ENCODE measurements at places on chromosomes 5 and 9. TPM values are rescaled to one million over a fixed set of nuclear protein-coding genes. Genes with fewer than 3 reads are reported as not detected.
A peak's percentile ranks its signal among the peaks of the same experiment; 100 is the strongest.

SUSD3 gene
- total RNA-seq: 12.6 TPM

MOCS2 gene
- 76.3 TPM for total RNA-seq

- DNase-seq: no peak
These were observed 36.0 kb downstream of the WHRN start for GRCh38 chr9:114469091-114469853.

- DNase-seq: peak; percentile 73
These were observed 21.3 kb upstream of the ZNF782 start for GRCh38 chr9:96875461-96876142.

GRCh38 chr5:176823869-176824412 lies 13.6 kb downstream of the UNC5A start:
- no peak for DNase-seq

FBXW2 gene
- 46.9 TPM for total RNA-seq

PCDHA4 gene
- 0.63 TPM for total RNA-seq

LMNB1 gene
- total RNA-seq: 8.1 TPM

PAPPA gene
- 2.3 TPM for total RNA-seq

DNA sequence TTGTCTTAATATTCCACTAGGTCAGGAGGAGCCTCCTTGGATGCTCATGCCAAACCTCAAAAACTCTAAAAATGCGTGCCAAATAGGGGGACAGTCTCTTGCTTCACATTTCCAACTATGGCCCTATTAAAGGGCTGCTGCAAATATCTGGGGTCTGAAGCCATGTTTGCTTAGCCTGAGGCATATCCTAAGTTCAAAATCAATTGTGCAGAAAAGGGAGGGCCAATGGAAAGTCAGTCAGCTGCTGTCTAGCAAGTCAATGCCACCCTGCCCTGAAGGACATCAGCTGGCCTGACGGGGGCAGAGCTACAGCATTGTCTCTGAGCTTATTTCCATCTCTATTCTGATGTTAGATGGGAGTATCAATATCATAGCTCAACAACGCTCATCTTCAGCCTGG lies 93.6 kb downstream of the SH3TC2 start:
- no peak for DNase-seq

OCLN gene
- 248 TPM for total RNA-seq

DNA sequence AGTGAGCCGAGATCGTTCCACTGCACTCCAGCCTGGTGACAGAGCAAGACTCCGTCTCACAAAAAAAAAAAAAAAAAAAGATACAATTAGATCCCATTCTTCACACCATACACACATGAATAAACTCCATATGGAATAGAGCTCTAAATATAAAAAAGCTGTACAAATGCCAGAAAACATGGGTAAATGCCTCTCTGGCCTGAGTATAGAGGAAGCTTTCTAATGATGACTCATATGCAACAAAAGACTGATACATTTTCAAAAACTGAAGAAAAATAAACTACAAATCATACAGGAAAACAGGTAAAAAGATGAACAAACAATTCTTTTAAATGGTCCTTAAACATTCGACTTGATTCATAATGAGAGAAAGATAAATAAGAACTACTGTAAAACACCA lies 8.6 kb downstream of the ZFP62 start:
- DNase-seq: no peak

GRCh38 chr9:137189297-137190295 lies 1.1 kb downstream of the SSNA1 start:
- DNase-seq: no peak

DNA sequence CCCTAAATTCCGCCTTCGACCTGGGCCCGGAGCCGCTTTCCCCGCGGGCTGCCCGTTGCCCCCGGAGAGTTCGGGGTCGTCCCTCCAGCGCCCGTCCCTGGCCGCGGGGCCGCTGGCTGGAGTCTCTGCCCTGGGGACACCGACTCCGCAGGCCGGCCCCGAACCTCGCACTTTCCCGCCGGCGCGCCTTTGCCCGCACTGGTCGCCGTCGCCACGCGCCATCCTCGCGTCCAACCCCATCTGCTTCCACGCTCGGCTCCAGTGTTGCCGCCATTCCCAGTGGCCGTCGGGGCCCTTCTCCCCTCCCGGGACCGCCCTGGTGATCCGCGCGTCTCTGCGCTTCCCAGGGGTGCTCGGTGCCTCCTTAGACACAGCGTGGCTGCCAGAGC lies 11.0 kb downstream of the LHX3 start:
- no peak for DNase-seq

DNA sequence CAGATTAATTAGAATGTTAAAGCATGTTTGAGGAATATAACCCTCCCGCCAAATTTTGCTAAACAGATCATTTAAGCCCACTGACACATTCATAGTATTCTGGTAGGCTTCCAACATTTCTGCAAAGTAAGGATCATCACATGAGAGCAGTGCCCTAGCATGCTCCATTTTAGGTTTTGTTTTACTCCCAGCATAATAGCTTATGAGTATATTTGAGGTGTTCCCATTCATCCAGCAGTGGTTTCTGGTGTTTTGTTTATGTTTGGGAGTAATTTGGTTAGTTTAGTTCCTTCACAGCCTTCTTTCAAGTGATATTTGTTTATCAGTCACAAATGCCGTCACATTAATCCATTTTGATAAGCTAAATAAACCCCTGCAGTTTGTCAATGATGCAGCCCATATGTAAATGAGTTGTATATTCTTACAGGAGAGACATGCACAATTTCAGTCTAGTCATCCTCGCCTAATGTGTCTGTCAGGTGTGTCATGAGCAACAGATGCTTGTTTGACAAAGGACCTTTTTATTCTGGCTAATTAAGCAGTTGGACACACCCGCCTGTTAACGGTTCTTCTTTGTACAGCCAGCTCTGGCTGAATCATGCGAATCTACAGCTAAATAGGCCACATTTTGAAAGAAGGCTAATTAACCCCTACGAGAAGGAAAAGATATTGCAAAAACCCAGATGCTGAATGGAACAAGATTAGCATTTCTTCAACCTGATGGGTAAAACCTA lies 124.4 kb downstream of the RFX3 start:
- no peak for DNase-seq

GRCh38 chr9:18910435-18910834 lies 122.6 kb downstream of the SAXO1 start:
- DNase-seq: no peak

IRX1 gene
- total RNA-seq: 0.38 TPM

GRCh38 chr5:96657068-96657467 lies 5.1 kb upstream of the CAST start:
- DNase-seq: no peak

DNA sequence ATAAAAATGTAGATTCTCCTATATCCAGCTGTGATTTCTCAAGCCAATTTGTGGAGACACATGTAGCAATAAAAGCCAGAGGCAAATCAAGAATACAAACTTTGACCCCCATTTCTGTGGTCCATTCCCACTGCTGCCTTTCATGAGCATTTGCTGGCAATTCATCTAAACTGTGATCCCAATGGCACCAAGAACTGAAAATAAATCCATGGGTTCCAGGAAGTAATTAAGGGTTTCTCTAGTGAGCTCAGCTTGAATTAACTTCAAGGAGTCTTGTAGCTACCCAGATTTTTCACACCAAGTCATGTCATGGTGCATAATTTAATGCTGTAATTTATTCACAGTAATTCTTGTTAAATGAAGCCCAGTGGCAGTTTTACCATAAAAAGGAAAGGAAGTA lies 145.0 kb upstream of the SMC2 start:
- DNase-seq: no peak

RETREG1 gene
- 14.8 TPM for total RNA-seq

PCDHGC5 gene
- 1.8 TPM for total RNA-seq

- peak; percentile 67 for DNase-seq
These were observed 221.6 kb downstream of the MAT2B start for GRCh38 chr5:163727028-163727427.

GRCh38 chr9:92133949-92134604 lies 18.9 kb upstream of the SPTLC1 start:
- DNase-seq: peak; percentile 76

RNF183 gene
- total RNA-seq: not detected

GRCh38 chr5:8048920-8049319 lies 180.0 kb downstream of the MTRR start:
- DNase-seq: no peak

DNA sequence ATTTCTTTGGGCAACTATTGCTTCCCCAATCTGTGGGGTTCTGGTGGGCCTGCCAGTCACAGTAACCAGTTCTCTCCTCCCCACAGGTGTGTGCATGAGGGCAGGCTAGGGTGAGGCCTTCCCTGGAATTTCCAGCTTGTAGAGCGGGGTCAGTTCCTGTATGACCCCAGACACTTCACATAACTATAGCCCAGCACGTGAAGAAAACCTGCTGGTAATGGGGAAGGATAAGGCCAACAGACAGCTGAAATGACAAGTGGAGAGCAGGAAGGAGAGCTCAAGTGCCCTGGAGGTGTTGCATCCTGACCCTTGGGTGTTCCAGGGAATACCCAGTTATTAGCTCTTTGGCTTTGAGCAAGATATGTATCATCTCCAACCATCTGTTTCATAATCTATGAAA lies 142.2 kb downstream of the CDC42SE2 start:
- no peak for DNase-seq

WNK2 gene
- total RNA-seq: 8.5 TPM

DNA sequence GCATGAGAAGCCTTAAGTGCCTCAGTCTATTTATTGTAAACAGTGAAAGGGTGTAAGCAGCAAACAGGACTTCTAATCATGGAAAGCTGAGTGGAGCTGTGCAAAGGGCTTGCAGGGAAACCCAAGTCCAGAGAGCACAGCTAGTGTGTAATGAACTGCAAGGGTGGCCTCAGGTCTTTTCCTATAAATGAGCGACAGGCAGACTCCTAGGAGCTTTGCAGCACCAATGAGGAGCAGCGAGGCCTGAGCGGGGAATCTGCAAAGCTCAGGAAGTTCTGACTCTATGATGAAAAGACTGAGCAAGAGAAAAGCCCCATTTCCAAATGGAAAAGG lies 250.1 kb upstream of the MAP3K1 start:
- DNase-seq: no peak

- DNase-seq: peak; percentile 11
These were observed 49.2 kb upstream of the SMIM32 start for GRCh38 chr5:136242136-136242535.

- peak; percentile 68 for DNase-seq
These were observed 21.3 kb downstream of the TRMO start for GRCh38 chr9:97900738-97901565.

DNA sequence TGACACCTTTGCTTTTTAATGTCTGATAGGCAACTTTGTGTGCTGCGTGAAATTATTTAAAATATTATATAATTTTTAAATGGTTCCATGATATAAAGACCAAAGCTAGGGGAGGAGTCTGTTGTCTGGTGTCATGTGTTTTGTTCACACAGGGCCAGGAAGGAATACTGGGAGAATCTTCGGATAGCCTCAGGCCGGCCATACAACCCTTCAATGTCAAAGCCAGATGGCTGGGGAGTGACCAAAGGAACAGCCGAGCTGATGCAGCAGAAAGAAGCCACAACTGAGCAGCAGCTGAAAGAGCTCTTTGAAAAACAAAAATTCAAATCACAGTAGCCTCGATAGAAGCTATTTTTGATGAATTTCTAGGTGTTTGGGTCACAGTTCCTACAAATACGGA lies 19.2 kb downstream of the BHMT start:
- DNase-seq: no peak

DNA sequence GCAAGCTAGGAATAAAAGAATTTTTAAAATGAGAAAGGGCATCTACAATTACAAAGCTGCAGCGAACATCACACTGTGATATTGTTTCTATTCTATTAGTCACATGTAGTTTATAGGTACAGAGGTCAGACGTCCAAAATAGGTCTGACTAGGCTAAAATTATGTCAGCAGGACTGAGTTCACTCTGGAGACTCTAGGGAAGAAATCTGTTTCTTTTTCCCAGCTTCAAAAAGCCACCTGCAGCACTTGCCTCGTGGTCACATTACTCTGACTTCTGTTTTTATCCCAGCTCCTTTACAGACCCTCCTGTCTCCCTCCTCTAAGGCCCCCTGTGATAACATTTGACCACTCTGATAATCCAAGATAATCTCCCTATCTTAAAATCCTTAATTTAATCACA lies 5.1 kb upstream of the CKS2 start:
- no peak for DNase-seq

SLCO6A1 gene
- not detected for total RNA-seq

TRIP13 gene
- 1.3 TPM for total RNA-seq

NR3C1 gene
- 59.4 TPM for total RNA-seq

- DNase-seq: no peak
These were observed 14.9 kb downstream of the GLDC start for GRCh38 chr9:6630502-6631206.

NUTM2F gene
- total RNA-seq: not detected

MARCOL gene
- not detected for total RNA-seq

GRCh38 chr9:20940447-20941173 lies 90.8 kb downstream of the HACD4 start:
- no peak for DNase-seq

ACOT12 gene
- total RNA-seq: not detected

FAM78A gene
- total RNA-seq: 1.9 TPM

FCN2 gene
- 16.5 TPM for total RNA-seq

DNA sequence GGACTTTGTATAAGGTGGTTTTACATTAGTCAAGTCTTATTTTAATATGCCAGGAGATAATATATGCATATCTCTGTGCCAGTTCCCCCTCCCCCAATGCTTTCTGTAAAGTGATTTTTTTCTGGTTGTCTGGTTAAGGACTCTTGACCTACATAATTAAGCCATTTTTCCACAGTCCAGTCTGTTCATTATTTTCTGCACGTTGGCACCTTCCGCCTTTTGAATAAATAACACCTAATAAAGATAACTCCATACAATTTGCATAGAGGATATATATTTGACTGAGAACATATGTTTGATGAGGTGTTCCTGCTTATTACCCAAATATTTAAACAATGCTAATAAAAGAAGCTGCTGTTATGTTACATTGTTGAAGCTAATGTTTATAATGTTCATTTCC lies 320.9 kb downstream of the DMAC1 start:
- DNase-seq: no peak

DNA sequence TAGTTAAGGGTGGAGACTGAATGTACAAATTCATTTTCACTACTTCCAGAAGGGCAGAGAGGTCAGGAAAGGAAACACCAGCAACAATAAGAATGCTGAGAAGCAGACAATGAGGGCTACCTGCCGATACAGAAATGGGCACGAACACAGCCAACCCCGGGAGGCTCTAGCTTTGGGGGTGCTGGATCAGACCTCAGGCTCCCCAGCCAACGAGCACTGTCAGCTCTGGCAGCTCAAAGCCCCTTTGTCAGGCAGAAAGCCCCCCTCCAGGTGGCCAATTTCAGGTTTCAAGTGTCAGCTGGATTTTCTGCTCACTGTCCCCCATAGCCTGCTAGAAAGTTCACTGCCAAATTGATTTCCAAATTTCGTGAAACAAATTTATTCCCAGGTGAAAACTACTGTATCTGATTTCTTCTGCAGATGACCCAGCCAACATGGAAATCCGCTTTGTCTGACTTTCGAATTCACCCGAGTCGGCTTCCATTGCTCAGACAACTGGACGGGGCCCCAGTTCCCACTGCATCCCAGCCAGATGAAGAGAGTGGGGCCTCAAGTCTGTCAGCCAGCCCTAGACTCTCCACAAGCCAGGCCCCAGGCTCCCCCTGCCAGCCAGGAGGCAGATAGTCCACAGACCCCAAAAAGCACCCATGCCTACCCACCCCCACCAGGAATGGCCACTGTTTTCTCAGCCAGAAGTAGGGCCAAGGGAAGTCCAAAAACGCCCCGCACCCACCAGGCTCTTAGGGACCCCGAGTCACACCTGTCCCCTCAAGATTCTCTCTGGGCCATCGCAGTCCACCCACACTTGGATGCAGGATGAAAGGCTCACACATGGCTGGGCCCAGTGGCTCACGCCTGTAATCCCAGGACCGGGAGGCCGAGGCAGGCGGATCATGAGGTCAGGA lies 96.5 kb upstream of the PHYKPL start:
- no peak for DNase-seq

PCDHGA11 gene
- 8.3 TPM for total RNA-seq
